ENCODE measurements at places on chromosomes 13 and 19. TPM values are rescaled to one million over a fixed set of nuclear protein-coding genes. Genes with fewer than 3 reads are reported as not detected.

GRCh38 chr13:25692099-25692498 lies 320.3 kb downstream of the ATP8A2 start:
- no peak for DNase-seq

DNA sequence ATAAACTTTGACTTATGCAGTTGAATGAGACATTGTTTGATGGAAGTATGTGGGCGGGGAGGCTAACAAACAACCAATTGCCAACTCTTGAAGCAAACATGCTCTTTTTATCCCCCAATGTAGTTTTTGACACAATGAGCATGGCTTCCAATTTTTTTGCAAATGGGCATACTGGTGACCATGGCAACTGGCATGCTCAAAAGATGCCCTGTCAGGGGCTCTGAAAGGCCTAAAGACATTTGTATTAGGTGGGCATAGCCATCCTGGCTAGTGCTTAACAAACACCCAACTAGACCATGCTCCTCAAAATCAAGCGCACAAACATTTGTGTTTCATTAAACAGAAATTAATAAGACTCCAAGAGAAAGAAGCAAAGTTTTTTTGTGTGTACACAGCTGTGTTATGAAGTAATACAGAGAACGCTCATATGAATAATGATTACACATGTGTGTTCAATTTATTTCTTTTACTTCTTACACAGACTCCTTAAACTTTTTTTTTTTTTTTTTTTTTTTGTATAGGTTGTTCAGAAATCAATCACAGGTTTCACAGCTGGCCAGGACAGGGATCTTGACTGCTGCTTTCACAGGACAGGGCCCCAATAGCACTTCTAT lies 95.6 kb downstream of the DLEU7 start:
- no peak for DNase-seq

ZNF90 gene
- 0.99 TPM for total RNA-seq

ERCC5 gene
- 89.9 TPM for total RNA-seq

GRCh38 chr19:33535226-33535625 lies 13.6 kb upstream of the PEPD start:
- no peak for DNase-seq

DNA sequence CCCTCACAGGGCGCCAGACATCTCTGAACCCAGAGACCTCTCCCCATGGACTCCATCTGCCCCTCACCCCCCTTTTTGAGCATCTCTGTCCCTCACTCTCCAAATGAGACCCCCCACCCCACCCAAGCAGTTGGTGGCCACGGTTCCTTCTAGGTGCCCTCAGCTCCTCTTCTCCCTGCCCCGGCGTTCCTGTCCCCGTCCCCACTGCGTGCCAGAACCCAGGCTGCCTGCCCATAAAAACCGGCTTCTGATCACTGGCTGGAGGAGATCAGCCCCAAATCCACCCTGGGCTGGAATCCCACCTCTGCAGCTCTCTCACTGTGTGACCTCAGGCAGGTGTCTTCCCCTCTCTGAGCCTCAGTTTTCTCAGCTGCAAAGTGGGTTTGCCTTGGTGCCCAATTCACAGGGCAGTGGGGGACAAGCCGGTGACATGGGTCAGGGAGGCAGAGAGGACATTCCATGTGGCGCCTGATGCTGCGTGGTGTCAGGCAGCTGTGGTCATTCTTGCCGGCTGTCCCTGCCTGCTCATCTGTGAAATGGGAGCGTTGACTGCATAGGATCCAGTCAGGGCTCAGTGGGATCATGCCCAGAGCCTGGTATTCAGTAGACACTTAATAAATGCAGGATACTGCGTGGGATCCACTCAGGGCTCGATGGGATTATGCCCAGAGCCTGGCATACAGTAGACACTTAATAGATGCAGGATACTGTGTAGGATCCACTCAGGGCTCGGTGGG lies 25.5 kb downstream of the SMIM24 start:
- DNase-seq, result no peak

DNA sequence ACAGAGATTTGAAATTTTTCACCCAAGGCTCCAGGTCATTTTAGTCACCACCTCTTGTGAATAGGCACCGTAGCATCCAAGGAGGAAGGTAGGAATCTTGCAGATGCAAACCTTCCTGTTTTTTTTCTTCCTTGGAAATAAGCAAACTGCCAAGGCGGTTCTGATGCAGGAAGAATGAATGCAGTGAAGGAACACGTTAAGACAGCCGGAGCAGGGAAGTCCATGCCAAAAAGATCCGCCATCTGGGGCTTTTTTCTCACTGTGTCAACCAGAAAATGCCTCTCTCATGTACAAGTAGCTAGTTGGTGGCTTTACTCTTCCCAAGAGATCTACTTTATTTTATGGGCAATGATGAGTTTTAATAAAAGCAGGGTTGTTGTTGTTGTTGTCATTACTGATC lies 142.4 kb downstream of the ZIC5 start:
- DNase-seq, result no peak

DNA sequence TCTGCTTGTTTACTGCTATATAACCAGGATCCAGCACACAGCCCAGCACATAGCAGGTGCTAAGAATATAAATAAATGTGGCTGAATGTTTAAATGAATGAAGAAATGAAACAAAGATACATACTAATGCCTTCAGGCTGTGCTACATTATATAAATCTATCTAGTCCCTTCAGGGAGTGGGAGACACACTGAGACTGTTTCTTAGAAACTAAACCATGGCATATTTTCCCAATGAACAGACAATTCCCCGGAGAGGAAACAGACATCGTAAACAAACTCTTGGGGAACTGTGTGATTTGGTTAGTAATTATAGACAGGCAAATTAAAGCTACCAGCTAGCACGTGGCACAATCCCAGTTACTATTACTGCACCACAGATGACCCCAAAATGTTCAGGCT lies 9.7 kb upstream of the FEM1A start:
- no peak for DNase-seq

DNA sequence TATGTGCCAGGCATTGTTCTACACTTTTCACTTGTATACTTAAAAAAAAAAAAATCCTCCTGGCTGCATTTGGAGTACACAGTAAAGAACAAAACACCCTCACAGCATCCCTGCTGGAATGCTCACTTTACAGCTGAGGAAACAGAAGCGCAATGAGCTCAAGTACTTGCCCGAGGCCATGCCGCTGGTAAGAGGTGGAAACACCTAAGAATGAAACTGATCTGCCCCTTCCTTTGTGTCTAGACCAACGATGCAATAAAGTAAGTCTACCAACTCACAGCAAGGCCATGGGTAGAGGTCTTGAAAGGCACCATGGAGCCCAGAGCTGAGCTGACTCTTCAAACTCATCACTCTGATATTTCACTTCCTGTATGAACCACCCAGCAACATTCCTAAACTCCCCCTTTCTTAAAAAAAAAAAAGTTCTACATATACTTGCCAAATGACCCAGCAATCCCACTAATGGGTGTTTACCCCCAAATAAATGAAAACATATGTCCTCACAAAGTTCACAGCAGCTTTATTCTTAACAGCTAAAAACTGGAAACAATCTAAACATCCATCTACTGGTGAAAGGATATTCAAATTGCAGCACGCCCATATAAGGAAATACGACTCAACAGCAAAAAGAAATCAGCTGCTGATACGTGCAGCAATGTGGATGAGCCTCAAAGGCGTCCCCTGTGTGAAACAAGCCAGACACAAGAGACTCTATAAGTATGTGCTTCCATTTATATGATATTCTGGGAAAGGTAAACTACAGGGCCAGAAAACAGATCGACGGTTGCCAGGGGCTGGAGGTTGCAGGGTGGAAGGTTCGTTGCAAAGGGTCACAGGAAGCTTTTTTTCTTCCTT lies 236.6 kb upstream of the MAB21L1 start:
- DNase-seq, result no peak

DNA sequence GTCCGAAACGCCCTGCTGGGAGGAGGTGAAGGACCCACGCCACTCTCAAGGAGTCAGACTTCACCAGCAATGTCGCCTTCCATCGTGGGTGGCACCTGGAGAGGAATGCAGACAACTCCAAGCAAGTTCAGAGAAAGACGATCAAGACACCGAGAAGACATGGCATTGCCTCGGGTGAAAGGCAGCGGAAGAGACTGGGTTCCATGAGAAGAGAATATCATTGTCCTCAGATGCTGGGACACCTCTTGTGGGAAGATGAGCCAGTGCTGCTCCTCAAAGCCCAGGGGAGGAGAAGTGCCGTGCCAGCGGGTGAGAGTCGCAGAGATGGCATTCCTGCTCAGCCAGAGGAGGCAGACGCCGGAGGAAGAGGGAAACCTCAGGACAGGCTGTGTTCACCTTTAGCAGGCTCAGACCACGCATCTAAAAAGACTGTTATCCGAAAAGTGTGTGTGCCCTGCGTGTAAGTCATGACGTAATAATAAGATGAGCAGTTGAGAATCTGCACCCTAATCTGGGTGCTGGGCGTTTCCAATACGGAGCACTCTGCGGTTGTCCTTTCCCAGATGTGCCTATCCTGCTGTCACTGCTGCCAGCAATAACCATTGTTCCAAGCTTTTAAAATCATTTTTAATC lies 144.6 kb upstream of the SPACA7 start:
- no peak for DNase-seq

DNA sequence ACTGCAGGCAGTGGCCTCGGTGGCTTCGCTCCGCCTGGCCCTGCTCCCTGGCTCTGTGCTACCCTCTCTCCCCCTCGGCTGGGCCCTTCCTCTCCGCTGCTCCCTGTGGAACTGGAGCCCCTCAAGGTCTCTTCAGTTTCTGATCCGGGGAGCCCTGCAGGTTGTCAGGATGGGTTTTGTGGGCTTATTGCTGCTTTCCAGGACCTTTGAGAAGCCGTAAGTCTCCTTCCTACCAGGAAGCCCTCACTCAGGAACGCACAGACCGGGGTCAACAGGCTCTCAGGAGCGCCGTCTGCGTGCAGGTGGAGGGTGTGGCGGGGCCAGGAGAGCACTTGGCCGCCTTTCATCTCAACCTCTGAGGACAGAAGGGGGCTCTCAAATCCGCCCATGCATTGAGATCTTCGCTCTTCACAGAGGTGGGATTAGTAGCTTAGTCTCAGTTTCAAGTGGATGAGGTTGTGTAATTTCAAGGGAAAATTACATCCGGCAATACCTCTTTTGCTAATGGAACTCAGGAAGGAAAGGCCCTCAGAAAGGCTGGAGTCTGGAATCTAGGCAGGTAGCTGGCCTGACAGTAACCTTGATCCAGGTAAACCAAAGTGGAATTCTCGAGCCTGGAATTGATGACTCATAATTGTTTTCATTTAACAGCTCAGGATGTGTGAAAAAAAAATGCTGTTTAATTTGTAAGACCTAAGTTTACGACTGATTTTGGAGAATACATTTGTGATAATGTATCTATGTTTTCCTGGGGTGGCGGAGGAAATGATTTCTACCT lies 102.0 kb downstream of the ATP11A start:
- DNase-seq, result no peak
